T-helper 9 cell (primary cell): ENCODE measurements at places on chromosomes 12 and 14.

DNA sequence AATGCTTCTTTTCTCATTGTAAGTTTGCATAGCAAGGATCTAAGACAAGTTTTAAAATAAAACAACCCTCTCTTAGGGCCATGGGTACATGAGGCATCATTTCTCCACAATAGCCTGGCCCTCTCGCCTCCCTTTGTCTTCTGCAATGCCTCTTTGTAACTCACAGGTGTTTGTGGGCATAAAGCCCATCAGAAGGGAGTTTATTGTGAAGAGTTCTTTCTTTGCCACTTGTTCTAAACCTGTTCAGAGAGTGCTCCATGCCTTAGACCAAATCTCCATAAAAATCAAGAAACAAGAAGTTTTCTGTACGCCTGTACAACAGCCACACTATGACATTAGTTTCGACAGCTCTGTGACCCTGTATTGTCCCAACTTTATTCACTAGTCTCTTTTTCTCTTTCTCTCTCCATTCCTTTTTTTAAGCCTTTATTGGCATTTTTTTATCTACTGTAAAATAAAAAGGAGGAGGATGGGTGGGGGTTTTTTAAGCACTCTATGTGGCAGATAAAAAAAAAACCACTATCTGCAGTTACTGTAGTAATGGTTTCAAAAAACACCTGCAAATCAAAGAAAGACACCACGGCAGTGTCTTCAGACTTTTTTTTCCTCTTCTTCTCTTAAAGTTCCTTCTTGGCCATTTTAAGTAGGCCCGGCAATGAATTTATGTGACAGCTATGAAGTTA is 1.6 kb downstream of the C12orf42 start:
- no peak for DNase-seq

- DNase-seq = no peak
Measured at GRCh38 chr12:11902525-11902875, 168.2 kb upstream of the BCL2L14 start.

DNA sequence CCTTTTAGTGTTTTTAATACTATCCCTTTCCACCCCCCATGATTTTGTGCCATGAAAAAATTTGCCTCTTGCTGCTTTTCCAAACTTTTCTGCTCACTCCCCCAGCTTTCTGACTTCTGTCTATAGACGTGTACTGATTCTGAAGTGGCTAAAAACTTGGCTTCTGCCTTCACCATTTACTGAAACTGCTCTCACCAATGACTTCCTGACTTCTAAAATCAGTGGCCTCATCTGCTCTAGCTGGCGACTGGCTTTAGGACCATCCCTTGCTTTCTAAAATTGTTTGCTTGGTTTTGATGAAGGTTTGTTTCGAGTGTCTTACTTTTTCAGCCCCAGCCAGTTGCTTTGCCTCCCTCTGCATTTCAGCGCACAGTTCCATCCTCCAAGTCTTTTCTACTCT is 145.3 kb downstream of the HELB start:
- no peak for DNase-seq

DNA sequence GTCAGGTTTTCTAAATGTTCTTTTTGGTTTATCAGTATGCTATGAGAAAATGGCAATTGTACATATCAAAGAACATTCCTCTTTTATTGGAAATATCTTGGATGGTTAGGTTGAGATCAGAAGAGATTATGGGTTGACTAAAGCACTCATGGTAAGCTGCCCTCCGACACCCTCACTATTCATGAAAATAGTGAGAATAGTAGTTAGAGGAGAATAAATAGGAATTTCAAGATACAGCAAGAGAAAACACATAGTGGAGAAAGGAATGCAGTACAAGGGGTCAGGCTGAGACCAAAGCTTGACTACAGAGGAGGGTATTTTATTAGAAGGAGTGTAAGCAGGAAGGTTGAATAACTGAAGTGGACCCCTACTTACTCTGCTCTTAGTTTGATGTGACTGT is 112.5 kb downstream of the PTPRQ start:
- no peak for DNase-seq

DNA sequence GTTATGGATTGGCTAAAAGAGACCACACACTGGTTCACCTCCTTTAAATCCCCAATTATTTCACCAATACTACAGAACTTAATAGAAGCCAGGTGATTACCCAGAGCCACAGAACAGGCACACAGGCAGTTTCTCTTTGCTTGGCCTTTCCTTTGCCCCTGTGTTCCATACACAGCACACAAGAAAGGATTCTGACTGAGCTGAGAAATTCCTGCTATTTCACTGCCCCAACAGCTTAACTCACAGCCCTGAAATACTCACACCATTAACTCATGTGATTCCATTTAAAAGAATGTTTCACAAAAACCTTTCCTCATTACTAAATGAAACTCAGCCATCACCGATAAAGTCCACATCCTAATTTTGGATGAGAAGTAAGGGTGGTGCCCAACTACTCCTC is 133.6 kb downstream of the MED13L start:
- DNase-seq = no peak

GRCh38 chr12:21190016-21190415 is 59.0 kb downstream of the SLCO1B1 start:
- DNase-seq = no peak

GRCh38 chr12:6363330-6364043 is 11.9 kb downstream of the SCNN1A start:
- peak; percentile 63 for DNase-seq

DNA sequence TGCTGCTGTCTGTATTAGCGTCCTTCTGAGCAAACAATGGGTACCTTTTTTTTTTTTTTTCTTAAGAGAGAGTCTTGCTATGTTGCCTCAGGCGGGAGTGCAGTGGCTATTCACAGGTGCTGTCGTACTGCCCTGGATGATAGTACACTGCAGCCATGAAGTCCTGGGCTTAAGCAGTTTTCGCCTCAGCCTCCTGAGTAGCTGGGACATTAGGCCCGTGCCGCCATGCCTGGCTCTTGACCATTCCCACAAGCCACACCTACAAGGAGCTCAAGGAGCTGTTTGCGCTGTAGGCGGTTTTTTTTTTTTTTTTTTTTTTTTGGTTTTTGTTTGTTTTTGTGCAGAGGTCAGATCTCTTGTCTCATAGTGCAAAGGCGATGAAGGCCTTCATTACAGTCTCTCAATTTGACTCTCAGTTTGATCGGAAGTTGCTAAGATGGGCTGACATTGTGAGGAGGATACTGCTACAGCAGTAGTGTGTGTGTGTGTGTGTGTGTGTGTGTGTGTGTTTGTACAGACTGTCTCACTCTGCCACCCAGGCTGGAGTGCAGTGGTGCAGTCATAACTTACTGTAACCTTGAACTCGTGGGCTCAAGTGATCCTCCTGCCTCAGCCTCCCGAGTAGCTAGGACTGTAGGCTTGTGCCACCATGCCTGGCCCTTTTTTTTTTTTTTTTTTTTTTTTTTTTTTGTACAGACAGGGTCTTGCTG is 34.2 kb downstream of the TRAF3 start:
- DNase-seq = no peak

- DNase-seq = no peak
Measured at GRCh38 chr14:96038920-96039632, at the start of gene C14orf132. C14orf132 (plus strand) TSS chr14:96039362; CDS start chr14:96039501, 139 bp downstream.

- DNase-seq = no peak
Measured at GRCh38 chr12:90128526-90128925, 419.9 kb upstream of the ATP2B1 start.

GRCh38 chr12:68959891-68960464 is 27.0 kb upstream of the CPM start:
- no peak for DNase-seq

- DNase-seq = no peak
Measured at GRCh38 chr12:108009442-108010070, 119.5 kb upstream of the WSCD2 start.

GRCh38 chr12:12562585-12563261 is at the start of gene DUSP16:
DUSP16 (minus strand) TSS chr12:12562863; CDS start chr12:12521098, 41,765 bp downstream.
- DNase-seq = peak; percentile 71

DNA sequence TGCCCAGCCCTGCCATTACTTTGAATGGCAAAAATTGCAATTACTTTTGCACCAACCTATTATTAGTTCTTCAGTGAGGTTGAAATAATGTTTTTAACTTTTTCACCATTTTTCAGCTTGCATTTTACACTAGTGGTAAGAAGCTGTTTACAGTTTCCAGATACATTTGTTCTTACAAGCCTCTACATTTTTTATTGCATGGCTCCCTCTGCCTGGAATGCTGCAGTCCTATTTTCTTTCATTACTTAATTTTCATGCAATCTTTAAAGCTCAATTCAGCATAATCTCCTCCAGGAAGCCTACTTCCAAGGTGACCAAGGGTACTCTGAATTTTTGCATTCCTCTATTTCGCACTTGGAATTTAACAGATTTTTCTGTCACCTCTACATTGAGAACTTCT is 33.4 kb downstream of the CCER1 start:
- DNase-seq = no peak

DNA sequence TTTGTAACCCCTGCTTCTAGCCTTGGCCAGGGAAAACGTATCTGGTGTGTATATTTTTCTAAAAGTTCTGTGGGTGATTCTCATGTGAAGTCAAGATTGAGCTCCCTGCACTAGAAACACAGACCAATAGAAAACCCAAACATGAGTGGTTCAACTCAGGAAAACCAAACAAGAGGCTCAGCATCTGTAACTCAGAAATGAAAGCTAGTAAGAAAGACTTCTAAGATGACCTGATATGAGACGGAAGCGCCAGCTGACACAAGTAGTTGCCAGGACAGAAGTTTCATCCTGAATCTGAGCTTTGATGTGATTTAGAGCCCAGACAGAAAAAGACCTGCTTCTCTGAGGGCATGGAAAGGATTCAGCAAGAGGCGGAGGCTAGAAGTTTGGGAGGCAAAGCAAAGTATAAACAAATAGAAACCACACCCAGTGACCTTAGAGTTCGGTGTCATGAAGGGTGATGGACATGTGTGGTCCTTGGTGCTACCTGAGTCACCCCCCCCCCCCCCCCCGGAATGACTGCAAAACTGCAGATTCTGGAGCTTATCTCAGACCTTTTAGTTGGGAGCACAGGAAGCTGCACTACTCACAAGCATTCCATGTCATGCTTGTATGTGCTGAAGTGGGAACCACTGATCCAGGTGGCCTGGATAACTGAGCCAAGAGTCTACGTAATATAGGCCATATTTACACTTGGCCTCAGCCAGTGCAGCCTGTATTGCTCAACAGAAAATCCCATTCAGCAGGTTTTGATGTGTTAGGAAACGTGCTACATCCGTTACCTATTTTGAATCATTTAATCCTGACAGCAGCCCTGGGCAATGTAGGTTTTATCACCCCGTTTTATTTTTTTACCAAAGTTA is 191.3 kb downstream of the ANO6 start:
- no peak for DNase-seq

GRCh38 chr12:108888031-108888430 is 8.1 kb downstream of the DAO start:
- DNase-seq = no peak

DNA sequence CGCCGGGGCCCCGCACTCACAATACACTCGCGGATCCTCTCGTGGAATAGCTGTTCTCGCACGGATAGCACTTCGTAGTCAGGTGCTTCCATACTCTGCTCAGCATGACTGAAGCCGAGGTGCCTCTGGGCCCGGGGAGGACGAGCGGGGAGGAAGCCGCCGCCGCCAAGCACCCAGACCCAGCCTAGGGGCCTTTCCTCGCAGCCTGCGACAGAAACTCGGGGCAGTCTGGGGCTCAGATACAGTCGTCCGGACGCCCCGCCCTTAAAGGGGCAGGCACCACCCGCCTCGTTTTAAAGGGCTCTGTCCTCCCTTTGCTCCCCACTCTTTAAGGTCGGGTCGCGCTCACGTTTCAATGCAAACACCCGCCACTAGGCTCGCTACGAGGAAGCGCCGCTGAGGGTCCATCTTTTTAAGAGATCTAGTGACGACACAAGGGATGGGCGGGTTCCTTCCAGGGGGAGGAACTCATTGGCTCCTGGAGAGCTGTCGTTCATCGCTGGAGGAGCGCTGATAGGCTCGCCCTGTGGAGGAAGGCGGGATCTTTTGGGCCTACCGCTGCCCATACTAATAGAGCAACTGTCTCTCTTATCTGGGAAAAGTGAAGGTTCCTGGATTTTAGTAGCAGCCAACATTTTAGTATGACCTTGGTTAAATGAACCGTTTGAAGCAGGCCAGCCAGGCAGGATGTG is at the start of gene LMBR1L:
Gene LMBR1L (minus strand): TSS at position 384 of the 692 bp plus-strand sequence. CDS start 292 bp downstream, at position 92.
- DNase-seq = peak; percentile 93

DNA sequence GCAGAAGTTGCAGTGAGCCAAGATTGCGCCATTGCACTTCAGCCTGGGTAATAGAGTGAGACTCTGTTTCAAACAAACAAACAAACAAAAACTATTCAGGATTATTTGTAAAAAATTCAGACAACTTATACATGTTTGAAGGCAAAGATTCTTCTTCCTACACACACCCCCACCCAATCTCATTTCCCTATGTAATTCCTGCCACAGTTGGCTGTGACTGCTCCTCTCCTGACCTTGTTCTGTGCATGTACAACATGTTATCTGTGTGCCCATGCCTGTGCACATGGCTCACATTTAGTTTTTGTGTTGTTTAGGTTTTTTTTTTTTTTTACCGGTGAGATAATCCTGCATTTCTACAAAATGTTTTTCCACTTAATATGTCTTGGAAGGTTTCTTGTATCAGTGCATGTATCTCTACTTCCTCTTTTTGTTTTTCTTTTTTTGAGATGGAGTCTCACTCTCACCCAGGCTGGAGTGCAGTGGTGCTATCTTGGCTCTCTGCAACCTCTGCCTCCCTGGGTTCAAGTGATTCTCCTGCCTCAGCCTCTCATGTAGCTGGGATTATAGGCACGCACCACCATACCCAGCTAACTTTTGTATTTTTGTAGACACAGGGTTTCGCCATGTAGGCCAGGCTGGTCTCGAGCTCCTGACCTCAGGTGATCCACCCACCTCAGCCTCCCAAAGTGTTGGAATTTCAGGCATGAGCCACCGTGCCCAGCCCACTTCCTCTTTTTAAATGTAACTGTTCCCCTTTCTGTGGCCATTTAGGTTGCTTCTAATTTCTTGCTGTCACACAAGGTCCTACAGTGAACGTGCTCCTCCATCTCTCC is 8.7 kb downstream of the CFAP251 start:
- no peak for DNase-seq

DNA sequence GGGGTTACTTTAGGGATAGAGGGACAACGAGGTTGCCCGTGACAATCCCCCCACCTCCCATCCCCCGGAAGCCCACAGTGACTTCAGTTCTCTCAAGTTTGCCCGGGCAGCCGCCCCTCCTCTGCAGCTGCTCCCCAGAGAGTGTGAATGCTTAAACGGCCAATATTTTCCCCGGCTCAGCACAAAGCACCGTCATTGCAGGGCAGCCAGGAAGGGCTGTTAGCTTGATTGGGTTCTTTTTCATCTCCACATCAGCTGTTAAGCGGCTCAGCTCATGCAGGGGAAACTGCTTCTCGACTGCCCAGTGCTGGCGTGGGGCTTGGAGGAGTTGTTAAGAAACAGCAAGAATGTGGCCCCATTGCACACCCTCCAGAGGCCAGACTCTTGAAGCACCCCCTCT is 120.5 kb upstream of the NCOR2 start:
- no peak for DNase-seq
